Cortex of kidney (tissue), 1 donor: ENCODE measurements at places on chromosomes 11 and 22.

GRCh38 chr22:26544489-26544888 is 32.2 kb upstream of the TFIP11 start:
- no peak for DNase-seq

GRCh38 chr22:40290516-40290915 is 55.8 kb upstream of the ADSL start:
- no peak for DNase-seq

- no peak for DNase-seq
These were observed 1308.3 kb downstream of the TBC1D22A start for GRCh38 chr22:48070760-48071159.

DNA sequence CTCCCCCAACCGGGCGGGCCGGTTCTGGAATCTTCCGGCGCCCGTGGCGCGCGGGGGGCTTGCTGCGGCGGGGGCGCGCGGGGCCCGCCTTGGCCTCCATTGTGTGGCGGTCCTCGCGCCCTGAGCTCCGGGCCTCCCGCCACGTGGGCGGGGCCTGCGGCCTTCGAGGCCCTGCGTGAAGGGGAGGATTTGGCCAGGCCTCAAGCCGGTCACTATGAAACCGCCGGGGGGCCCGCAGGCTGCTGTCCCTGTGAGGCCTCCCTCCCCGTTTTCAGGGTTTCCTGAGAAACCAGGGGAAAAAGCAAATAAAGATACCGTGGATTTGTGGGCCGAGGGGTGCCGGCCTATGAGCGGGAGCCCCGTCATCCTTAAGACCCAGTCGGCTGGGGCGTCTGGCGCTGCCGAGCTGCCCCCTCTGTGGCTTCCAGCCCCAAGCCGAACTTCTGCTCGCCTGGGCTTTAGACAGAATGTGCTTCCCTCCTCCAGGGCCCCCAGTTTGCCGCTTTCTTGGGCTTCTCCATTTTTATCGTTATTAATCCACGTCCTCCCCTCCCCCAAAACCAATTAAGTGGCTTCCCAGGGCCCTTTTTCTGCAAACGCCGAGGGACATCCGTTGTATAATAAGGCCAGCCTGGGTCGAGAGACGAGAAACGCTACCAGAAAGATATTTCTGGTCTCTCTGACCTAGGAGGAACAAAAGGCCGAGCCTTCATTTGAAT is 602 bp downstream of the EWSR1 start:
- DNase-seq = no peak

GRCh38 chr11:7609015-7609414 is 64.3 kb downstream of the CYB5R2 start:
- no peak for DNase-seq

DNA sequence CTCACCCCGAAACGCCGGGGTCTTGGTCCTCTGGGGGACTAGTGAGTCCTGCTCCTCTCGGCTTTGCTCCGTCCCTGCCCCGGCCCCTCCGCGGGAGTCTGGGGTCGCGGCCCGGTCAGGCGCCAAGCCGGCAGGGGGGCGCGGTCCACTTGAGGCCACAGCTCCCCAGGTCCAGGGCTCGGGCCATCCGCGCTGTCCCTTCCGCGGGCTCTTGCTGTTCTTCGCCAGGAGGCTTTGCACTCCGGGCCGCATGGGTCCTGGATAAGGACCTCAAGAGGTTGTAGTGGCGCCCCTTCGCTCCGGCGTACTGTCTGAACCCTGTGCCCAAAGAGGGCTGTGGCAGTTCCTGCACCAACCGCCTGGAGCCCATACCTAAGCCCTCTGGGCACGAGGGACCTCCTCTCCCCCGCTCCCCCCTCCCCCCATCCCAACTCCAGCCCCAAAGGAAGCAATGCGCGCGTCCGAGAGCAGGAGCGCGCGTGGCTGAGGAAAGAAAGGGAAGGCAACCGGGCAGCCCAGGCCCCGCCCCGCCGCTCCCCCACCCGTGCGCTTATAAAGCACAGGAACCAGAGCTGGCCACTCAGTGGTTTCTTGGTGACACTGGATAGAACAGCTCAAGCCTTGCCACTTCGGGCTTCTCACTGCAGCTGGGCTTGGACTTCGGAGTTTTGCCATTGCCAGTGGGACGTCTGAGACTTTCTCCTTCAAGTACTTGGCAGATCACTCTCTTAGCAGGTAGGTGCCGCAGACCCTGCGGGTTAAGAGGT is at the start of gene ADM:
ADM (plus strand) TSS at position 579 of the 767 bp plus-strand sequence. CDS start 628 bp downstream, outside the sequence.
- DNase-seq = no peak

DNA sequence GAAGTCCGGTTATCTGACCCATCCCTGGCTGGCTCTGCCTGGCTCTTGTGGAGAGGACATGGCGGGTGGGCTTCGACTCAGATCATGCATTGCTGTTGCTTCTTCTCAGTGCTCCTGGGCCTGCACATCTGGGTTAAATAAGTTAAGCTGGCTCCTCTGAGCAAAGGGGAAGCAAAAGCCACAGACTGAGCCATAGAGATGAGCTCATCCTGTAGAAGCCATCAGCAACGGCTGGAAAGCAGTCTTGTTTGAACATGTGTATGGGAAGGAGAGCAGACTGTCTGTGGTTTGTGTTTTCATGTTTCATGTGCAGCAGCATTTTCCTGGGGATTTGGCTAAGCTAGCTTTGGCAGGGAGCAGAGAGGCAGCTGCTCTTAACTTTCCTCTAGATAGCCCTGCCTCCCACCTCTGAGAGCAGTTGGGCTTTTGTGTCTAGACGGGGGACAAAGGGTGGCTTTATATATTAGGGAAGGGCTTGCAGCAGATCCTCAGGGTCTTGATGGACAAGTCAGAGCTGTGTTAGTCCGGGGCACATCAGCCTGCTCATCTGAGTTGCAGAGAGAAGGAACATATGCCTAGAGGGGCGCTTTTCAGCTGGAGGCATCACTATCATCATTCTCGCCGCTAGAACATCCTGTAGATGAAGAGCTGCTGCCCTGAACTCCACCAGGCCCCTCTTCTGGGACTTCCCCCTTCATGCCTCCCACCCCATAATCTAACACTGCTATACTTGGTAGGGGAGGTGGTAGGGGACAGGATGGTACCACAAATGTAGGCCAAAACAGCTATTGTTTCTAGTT is 14.9 kb downstream of the DCPS start:
- no peak for DNase-seq

DNA sequence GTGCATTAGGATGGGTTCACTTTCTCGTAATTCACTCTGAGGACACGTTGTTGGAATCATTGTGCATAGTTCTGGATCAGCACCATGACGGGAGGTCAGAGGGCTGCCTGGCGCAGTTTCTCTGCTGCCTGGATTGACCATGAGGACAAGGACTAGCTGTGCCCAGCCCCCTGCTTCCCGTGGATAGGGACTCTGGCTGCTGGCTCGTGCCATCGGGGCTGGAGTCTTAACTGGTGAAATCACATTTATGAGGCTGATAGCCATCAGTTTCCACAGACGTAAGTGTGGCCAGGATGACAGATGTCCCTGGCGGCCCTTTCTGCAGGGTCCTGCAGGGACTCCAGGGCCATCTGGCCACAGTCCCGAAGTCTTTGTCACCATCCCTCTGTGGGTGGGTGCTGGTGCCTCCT is 24.1 kb upstream of the GRAMD4 start:
- no peak for DNase-seq

DNA sequence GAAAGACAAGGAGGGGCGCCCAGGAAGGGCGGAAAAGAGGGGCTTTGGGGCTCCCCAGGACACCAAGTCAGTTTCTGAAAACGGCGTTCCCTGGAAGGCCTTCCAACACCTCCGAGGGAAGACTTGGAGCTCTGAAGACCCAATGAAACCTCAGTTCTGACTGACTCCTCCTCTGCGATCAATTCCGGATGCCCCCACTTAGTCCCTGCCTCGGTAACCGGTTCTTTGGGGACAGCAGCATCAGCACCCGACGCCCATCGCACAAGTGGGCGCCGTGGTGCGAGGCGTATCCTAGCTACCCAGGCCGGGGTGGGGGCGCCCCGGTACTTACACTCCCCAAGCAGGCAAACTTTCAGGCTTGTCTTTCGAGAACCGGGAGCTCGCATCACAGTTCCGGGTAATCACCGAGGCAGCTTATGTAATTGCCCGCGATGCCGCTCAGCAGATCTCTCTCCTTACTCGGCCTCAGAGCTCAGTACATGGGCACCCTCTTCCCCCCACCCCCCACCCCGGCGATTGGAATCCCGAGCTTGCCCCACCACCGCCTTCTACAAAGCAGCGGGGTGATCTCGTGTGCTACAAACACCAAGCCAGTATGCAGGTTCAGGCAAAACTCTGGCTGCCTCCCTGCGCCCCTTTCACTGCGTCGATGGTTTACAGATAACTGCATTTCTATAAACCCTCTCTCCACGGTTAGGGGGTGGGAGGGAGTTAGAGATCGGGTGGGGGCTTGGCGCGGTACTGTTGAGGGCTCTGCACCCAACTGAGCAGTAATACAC is 2.0 kb downstream of the TENM4 start:
- DNase-seq = no peak

GRCh38 chr11:133898031-133898769 is 52.9 kb upstream of the SPATA19 start:
- DNase-seq = no peak

DNA sequence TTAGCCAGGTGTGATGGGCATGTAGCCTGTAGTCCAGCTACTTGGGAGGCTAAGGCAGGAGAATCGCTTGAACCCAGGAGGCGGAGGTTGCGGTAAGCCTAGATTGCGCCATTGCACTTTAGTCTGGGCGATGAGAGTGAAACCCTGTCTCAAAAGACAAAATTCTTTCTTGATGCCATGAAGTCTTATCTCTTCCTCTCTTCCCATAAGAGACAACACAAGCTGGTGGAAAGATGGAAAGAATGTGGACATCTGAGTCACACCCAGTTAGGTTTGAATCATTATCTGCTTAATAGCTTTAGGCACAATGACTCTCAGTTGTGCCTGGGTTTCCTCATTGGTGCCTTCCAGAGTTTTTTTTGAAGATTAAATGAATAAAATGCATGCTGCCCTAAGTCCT is 35.3 kb downstream of the KREMEN1 start:
- DNase-seq = no peak

DNA sequence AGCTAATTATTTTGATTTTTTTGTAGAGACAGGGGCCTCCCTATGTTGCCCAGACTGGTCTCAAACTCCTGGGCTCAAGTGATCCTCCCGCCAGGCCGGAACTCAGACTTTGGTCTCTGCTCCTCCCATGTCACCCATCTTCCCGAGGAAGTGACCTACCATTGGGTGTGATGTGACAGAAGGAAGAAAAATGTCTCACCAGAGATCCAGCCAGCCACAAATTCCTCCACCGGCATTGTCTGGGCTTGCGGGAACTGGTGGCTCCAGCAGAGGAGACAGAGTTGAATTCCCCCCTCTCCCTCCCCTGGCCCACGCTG is 772 bp downstream of the SLC25A45 start:
- no peak for DNase-seq

- no peak for DNase-seq
These were observed 66.7 kb downstream of the RAB30 start for GRCh38 chr11:83004746-83005556.

DNA sequence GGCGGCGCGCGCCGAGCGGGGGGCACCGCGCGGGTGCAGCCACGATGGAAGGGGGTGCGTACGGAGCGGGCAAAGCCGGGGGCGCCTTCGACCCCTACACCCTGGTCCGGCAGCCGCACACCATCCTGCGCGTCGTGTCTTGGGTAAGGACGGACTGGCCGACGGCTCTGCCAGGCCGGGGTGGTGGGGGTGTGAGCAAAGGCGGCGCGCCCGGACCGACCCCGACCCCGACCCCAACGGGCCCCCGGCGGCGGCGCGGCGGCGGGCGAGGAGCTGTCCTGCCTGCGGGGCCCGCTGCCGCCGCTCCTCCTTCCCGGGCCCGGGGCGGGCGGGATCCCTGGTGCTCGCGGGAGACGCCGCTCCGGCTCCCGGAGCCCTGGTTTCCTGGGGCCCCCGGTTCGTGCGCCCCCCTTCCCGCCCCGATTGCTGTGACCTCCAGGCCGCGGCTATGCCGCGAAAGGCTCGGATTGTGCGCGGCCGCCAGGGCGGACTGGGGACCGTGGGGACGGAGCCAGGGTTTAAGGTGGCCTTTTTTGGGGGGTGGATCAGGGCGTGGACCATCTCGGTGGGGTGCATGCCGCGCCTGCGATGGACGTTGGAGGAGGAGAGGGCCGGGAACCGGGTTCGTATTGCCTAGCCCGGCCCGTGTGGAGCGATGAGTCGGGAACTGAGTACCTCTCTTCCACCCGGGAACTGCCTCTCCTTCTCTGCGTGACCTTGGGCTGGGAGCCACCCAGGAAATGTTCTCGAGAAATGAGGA is at the start of gene SYNGR1:
SYNGR1 (plus strand) TSS at position 25 of the 760 bp plus-strand sequence; CDS start at position 45, 20 bp downstream.
- DNase-seq = no peak

- no peak for DNase-seq
These were observed 105.3 kb downstream of the GRAMD1B start for GRCh38 chr11:123535401-123535800.

- no peak for DNase-seq
These were observed 145.7 kb downstream of the SHANK2 start for GRCh38 chr11:71106671-71107070.

- no peak for DNase-seq
These were observed 1038.5 kb downstream of the NTM start for GRCh38 chr11:132408877-132409276.

DNA sequence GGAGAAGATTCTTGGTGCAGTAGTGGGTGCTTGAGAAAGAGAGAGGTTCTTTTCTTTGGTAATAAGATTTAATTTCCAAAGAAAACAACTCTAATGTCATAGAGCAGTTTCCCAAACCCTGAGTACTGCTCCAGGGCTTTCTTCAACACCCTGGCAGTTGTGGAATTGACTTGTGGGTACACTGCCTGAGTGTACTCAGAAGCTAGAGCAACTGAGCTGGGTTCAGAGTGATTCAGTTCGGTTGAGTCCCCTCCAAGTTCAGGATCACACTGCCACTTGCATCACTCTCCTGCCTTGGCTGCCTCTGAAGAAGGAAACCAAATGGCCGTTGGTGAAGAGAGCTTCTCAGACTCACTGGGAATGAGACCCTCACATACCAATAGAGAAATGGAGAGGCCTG is 5.3 kb downstream of the DMC1 start:
- DNase-seq = no peak

GRCh38 chr11:127493330-127494022 is 492.9 kb upstream of the KIRREL3 start:
- no peak for DNase-seq

DNA sequence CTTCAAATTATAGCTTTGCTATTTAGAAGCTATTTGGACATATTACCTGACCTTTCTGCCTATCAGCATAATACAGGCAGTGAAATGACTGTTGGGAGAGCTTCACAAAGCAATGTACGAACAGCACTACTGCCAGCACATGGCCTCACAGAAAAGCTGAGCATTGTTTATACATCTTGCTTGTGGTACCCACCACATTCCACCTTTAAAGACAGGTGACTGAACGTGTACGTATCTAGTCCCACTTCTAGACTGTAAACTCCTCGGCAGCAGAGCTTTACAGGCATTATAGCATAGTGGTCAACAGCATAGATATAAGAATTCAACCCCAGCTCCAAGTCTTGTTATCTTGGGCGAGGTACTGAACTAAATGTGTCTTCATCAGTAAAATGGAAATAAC is 1.6 kb downstream of the JOSD1 start:
- no peak for DNase-seq
